ENCODE measurements at places on chromosomes 5 and 9.

GRCh38 chr9:99113414-99114048, 8.6 kb downstream of the TGFBR1 start:
- H3K4me3 ChIP-seq = peak overlapping the region; percentile 30
- no peak for ATAC-seq
- peaks cover 13% of the 10 kb centered on the region for H3K36me3 ChIP-seq
- H3K27ac ChIP-seq = peak overlapping the region; percentile 33
- H3K4me1 ChIP-seq = peaks cover 70% of the 10 kb centered on the region
- no peaks in the 10 kb centered on the region for H3K27me3 ChIP-seq

- H3K27me3 ChIP-seq = no peaks in the 10 kb centered on the region
- H3K36me3 ChIP-seq = no peaks in the 10 kb centered on the region
- no peaks in the 10 kb centered on the region for H3K4me1 ChIP-seq
- no peak overlapping the region for H3K27ac ChIP-seq
These were observed 67.3 kb upstream of the ZFR start for GRCh38 chr5:32511776-32512374.

- H3K36me3 ChIP-seq = no peaks in the 10 kb centered on the region
These were observed 320.9 kb downstream of the NTRK2 start for GRCh38 chr9:84990416-84990815.

DNA sequence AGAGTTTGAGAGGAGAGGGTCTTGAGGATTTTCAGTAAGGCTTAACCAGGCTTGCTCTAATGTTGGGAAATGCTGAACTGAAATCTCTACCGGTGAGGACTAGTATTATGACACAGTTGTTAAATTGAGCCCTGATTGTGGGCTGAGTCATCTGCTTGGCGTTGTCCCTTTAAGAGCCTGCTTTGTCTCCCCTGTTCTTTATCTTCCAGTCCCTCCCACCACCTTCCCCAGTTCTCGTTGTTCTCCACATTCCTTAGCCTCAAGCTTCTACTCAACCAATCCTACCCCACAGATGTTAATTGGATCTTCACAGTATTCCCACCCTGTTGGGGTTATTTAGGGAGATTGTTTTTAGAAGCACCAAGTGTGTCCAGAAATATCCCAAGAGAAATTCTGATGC, 57.6 kb downstream of the ANKRD55 start:
- H3K4me1 ChIP-seq = no peaks in the 10 kb centered on the region
- peaks cover 61% of the 10 kb centered on the region for H3K27me3 ChIP-seq
- H3K27ac ChIP-seq = no peak overlapping the region
- H3K36me3 ChIP-seq = no peaks in the 10 kb centered on the region
- no peak overlapping the region for H3K4me3 ChIP-seq

- peaks cover 68% of the 10 kb centered on the region for H3K27me3 ChIP-seq
- no peak overlapping the region for H3K4me3 ChIP-seq
- H3K36me3 ChIP-seq = no peaks in the 10 kb centered on the region
- no peak for ATAC-seq
These were observed 35.3 kb upstream of the FLT4 start for GRCh38 chr5:180684623-180685161.

GRCh38 chr9:88936668-88937067, 54.6 kb upstream of the S1PR3 start:
- no peaks in the 10 kb centered on the region for H3K36me3 ChIP-seq
- peaks cover 13% of the 10 kb centered on the region for H3K27me3 ChIP-seq
- no peak overlapping the region for H3K27ac ChIP-seq
- H3K4me3 ChIP-seq = no peak overlapping the region
- ATAC-seq = no peak
- no peaks in the 10 kb centered on the region for H3K4me1 ChIP-seq

- H3K36me3 ChIP-seq = no peaks in the 10 kb centered on the region
- H3K27me3 ChIP-seq = no peaks in the 10 kb centered on the region
- H3K27ac ChIP-seq = no peak overlapping the region
These were observed 249.7 kb upstream of the DAB2 start for GRCh38 chr5:39674209-39675082.

- H3K36me3 ChIP-seq = no peaks in the 10 kb centered on the region
- no peak for ATAC-seq
- H3K27me3 ChIP-seq = no peaks in the 10 kb centered on the region
- no peaks in the 10 kb centered on the region for H3K4me1 ChIP-seq
- no peak overlapping the region for H3K27ac ChIP-seq
These were observed 6.0 kb downstream of the F2RL2 start for GRCh38 chr5:76617229-76617628.

- ATAC-seq = no peak
- H3K36me3 ChIP-seq = no peaks in the 10 kb centered on the region
- H3K27me3 ChIP-seq = no peaks in the 10 kb centered on the region
- H3K27ac ChIP-seq = no peak overlapping the region
- no peak overlapping the region for H3K4me3 ChIP-seq
These were observed 229.9 kb upstream of the DAB2 start for GRCh38 chr5:39654715-39655114.

DNA sequence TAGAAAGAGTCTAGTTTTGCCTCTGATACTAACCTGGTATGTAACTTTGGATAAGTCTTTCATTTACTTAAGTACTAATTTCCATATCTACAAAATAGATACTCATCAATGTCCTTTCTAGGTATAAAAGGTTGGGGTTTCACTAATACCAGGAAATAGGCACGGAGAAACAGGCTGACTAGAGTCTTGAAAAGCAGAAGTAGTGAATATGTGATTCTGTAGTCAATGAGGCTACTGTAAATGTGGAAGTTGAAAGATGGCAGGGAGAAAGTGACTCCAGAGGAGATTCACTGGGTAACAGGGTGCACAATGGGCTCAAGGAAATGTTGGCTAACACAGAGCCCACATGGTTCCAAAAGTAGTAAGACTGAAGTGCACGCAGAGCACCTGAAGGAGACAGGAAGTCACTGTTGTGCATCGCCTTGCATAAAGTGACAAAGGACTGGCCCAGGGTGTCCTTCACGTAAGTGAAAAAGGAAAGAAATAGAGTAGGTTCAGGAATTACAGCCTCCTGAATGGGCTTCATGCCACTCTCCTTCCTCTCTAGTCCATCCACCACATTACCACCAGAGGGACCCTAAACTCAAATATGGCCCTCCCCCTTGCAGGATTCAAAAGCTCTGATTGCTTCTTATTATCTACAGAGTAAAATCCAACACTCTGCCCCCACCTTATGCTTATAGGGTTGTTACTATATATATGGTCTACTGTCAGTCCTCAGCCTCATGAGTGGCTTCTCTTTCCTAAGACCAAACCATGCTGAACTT, 288.0 kb upstream of the SMARCA2 start:
- no peak overlapping the region for H3K27ac ChIP-seq
- no peaks in the 10 kb centered on the region for H3K36me3 ChIP-seq
- H3K4me1 ChIP-seq = no peaks in the 10 kb centered on the region
- H3K4me3 ChIP-seq = no peak overlapping the region
- ATAC-seq = peak; percentile 55

DNA sequence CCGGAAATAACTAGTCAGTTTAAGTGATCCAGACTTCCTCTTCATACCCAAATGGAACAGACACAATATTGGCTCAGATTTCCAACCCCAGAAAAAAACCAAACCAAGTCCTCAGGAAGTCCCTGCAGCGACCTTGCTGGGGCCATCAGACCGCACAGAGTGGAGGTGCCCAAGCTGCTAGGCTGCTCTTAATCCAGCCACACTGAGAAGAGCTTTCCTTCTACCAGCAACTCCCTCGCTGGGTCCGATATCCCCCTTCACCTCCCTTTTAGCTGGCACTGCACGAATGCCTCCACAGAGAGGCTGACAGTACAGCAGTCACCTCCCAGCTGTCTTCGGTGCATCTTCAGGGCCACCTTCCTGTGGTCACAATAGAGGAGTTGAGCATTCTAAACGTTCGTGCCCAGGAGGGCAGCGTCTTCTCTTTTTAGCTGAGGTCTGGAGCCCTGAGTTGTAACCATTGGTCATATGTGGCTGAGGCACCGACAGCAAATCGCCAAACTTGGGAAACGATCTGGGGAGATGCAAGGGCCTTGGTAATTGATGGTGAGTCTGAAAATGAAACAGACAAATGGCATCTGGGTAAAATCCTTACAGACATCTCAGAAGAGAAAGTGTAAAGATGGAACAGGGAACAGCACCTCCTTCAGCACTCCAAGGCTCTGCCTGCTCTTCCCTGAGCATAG, 5.7 kb downstream of the NAIF1 start:
- no peaks in the 10 kb centered on the region for H3K27me3 ChIP-seq
- peak overlapping the region; percentile 34 for H3K4me3 ChIP-seq
- H3K4me1 ChIP-seq = peaks cover 45% of the 10 kb centered on the region
- H3K36me3 ChIP-seq = peaks cover 10% of the 10 kb centered on the region
- H3K27ac ChIP-seq = peak overlapping the region; percentile 40

DNA sequence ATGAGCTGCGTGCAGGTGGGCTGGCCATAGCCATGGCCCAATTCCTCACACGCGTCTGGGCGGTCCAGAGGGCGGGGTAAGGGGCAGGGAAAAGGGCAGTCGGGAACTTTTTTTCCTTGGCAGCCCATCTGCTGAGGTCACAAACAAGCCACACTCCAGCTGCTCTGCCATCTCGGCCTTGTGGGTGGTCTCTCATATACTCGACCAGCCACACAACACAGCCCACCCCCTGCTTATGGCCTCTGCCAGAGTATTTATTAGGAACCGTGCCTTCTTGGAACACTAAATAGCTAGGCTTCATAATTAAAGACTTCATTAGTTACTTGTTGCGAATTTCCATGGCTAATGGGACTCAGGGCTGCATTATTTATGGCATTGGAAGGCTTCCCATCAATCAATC, 98.5 kb upstream of the LHFPL2 start:
- no peaks in the 10 kb centered on the region for H3K4me1 ChIP-seq
- no peak overlapping the region for H3K4me3 ChIP-seq
- ATAC-seq = no peak
- H3K27ac ChIP-seq = peak overlapping the region; percentile 50
- H3K27me3 ChIP-seq = no peaks in the 10 kb centered on the region

DNA sequence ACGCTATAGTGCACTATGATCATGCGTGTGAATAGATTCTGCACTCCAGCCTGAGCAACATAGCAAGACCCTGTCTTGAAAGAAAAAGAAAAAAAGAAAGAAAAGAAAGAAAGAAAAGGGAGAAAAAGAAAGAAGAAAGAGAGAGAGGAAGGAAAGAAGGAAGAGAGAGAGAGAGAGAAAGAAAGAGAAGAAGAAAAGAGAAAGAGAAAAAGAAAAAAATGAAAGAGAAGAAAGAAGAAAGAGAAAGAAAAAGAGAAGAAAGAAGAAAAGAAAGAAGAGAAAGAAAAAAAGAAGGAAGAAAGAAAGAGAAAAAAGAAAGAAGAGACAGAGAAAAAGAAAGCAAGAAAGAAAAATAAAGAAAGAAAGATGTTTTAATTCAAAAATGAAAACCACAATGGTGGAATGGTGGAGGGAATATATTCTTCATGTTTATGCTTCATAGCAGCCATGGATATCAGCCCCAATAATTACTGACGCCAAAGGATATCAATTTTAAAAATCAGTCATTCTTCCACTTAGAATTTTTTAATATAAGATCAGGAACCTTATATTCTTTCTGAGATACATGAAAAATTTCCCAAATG, 168.7 kb upstream of the TBCA start:
- no peak for ATAC-seq
- no peaks in the 10 kb centered on the region for H3K4me1 ChIP-seq
- H3K36me3 ChIP-seq = no peaks in the 10 kb centered on the region

GRCh38 chr5:158869092-158869491, 230.6 kb downstream of the EBF1 start:
- ATAC-seq = no peak
- H3K27ac ChIP-seq = no peak overlapping the region
- no peaks in the 10 kb centered on the region for H3K27me3 ChIP-seq
- no peak overlapping the region for H3K4me3 ChIP-seq

DNA sequence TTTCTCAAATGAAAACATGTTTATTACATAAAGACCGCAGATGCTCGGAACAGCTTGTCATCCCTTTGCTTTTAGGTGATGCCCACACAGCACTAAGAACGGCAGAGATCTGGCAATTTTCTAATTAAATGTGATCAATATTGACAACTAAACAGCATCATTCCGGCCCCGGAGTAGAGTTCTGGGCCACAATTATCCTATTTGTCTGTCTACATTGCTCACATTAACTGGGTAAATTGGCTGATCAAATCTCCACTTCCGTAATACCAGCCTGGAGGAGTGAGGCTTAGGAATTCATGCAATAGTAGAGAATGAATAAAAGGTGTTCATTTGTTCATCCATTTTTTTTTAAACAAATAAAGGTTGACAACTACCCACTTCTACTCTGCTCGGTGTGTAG, 245.1 kb upstream of the C9orf72 start:
- H3K27me3 ChIP-seq = no peaks in the 10 kb centered on the region
- no peaks in the 10 kb centered on the region for H3K36me3 ChIP-seq
- no peaks in the 10 kb centered on the region for H3K4me1 ChIP-seq
- no peak overlapping the region for H3K27ac ChIP-seq

DNA sequence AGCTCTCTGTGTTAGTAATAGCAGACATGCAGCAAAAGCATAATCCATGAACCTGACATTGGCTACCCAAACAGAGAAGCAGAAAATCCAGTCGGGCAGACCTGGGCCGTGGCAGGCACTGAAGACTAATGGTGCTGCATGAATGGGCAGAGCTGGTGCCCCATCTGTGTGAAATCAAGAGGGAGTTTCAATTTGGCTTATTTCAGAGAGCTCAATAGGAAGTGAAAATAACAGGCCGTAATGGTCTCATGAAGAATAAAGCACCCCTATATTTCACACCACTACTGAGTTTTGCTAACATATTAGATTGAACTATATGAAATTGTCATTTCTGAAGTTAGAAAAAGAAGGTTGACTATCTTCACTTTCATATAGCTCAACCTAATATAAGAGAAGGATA, 149.7 kb downstream of the ENC1 start:
- peak overlapping the region; percentile 11 for H3K4me3 ChIP-seq
- peak; percentile 96 for ATAC-seq
- H3K27ac ChIP-seq = no peak overlapping the region
- H3K36me3 ChIP-seq = no peaks in the 10 kb centered on the region
- H3K27me3 ChIP-seq = peaks cover 30% of the 10 kb centered on the region

- H3K36me3 ChIP-seq = no peaks in the 10 kb centered on the region
- no peak overlapping the region for H3K27ac ChIP-seq
- no peaks in the 10 kb centered on the region for H3K27me3 ChIP-seq
- H3K4me3 ChIP-seq = no peak overlapping the region
These were observed 109.3 kb downstream of the ATPSCKMT start for GRCh38 chr5:10140195-10140973.

DNA sequence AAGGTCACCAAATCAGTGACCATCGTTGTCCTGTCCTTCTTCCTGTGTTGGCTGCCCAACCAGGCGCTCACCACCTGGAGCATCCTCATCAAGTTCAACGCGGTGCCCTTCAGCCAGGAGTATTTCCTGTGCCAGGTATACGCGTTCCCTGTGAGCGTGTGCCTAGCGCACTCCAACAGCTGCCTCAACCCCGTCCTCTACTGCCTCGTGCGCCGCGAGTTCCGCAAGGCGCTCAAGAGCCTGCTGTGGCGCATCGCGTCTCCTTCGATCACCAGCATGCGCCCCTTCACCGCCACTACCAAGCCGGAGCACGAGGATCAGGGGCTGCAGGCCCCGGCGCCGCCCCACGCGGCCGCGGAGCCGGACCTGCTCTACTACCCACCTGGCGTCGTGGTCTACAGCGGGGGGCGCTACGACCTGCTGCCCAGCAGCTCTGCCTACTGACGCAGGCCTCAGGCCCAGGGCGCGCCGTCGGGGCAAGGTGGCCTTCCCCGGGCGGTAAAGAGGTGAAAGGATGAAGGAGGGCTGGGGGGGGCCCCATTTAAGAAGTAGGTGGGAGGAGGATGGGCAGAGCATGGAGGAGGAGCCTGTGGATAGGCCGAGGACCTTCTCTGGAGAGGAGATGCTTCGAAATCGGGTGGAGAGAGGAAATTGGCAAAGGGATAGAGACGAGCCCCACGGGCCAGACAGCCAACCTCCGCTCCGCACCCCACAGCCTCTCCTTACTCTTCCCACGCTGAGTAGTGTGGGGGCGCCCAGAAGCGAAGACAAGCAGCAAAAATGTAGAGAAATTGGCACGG, 1.7 kb downstream of the RXFP3 start:
- peaks cover 66% of the 10 kb centered on the region for H3K27me3 ChIP-seq
- H3K4me1 ChIP-seq = peaks cover 14% of the 10 kb centered on the region
- H3K4me3 ChIP-seq = no peak overlapping the region
- no peak overlapping the region for H3K27ac ChIP-seq
- H3K36me3 ChIP-seq = no peaks in the 10 kb centered on the region

Data from stimulated activated memory B cell treated with anti-CD40 and anti-IgM and Interleukin-4, amounts not matched to agents 10 μg/mL and 1 μg/mL and 100 μg/mL, for 72 hours (primary cell).